H1 (cell line): ENCODE measurements at places on chromosomes 7 and 10.

- no peak for DNase-seq
- H3K27ac ChIP-seq, result no peak overlapping the region
- H3K4me3 ChIP-seq, result no peak overlapping the region
- H3K4me1 ChIP-seq, result peaks cover 22% of the 10 kb centered on the region
- no peaks in the 10 kb centered on the region for H3K36me3 ChIP-seq
These were observed 81.3 kb downstream of the CDK6 start for GRCh38 chr7:92754919-92755581.

GRCh38 chr10:132096223-132096622, 30.5 kb downstream of the JAKMIP3 start:
- H3K36me3 ChIP-seq, result no peaks in the 10 kb centered on the region
- H3K4me3 ChIP-seq, result no peak overlapping the region
- no peak for DNase-seq
- H3K27me3 ChIP-seq, result no peaks in the 10 kb centered on the region

DNA sequence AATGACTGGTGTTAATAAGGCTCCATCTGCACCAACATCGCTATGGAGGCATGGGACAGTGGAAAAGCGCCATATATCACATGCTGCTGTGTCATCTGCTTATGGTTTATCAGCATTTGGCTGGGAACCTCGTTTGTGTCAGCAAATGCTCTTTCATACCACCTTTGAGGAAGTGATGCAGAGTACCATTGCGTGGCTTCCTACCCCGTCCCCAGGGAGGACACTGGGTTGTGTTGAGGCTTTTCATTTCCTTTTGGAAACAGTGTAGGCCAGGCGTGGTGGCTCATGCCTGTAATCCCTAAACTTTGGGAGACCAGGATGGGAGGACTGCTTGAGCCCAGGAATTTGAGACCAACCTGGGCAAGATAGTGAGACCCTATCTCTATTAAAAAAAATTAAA, 6.8 kb downstream of the TACR2 start:
- no peak overlapping the region for H3K4me3 ChIP-seq
- H3K36me3 ChIP-seq, result no peaks in the 10 kb centered on the region
- H3K27ac ChIP-seq, result no peak overlapping the region
- H3K27me3 ChIP-seq, result no peaks in the 10 kb centered on the region
- DNase-seq, result no peak

GRCh38 chr10:109183366-109183765, 739.9 kb downstream of the XPNPEP1 start:
- DNase-seq, result no peak
- H3K4me3 ChIP-seq, result no peak overlapping the region
- no peaks in the 10 kb centered on the region for H3K27me3 ChIP-seq
- H3K4me1 ChIP-seq, result no peaks in the 10 kb centered on the region
